ENCODE measurements at places on chromosomes 3 and 15. TPM values are rescaled to one million over a fixed set of nuclear protein-coding genes. Genes with fewer than 3 reads are reported as not detected.

DNA sequence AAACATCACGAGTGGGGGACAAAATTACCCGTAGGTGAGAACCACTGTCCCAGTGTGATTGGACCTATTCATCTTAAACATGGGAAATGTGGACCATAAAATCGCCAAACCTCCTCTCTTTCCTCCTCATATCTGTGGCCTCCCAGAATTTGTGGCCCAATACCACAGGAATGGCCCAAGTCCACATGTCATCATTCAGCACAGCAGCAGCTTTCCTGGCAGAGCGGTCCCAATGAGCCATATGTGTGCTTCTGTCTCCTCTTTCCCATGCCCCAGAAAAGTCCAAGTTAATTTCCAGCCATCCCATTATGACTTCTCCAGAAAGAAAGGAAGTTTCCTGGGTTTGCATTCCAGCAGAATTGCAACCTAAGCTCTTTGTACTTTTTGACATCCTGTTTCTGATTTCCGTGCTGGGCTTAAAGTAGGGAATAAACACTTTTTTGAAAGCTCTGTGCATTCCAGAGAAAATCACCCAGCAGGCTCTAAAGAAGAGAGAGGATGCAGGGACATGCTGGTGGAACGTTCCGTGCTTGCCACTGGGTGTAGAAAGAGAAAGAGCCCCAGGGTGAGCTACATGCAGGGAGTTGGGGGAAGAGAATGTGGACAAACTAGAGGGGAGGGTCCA, 259.4 kb upstream of the PROK2 start:
- H3K36me3 ChIP-seq, result no peaks in the 10 kb centered on the region
- H3K27ac ChIP-seq, result no peak overlapping the region
- H3K4me3 ChIP-seq, result no peak overlapping the region
- H3K4me1 ChIP-seq, result peaks cover 3% of the 10 kb centered on the region

DNA sequence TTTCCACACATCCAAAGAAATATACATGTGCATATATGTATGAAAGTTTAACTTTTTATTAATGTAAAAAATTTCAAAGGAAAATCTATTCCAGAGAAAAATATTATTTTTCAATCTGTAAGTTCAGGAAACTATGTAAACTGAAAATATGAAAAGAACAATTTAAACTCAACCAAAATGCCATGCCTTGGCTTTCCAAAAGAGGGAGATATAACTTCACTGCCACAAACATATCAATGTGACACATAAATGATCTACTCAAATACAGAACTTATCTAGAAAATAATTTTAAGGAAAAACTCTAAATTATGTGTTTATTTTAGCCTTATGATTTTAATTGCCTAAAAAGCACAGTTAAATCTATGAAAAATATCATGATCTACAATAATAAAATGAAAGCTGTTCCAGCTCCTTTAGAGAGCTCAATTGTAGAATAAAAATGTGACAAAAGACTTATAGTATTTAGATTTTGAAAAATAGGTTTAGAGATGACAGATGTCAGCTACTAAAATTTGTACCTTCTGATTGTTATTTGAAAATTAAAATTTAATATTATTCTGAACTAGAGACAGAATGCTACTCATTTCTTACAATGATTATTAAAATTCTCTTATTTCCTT, 94.8 kb downstream of the GBE1 start:
- H3K27ac ChIP-seq, result no peak overlapping the region
- no peak for DNase-seq
- peaks cover 11% of the 10 kb centered on the region for H3K4me1 ChIP-seq
- no peak overlapping the region for H3K4me3 ChIP-seq
- no peaks in the 10 kb centered on the region for H3K27me3 ChIP-seq

GRCh38 chr3:37680401-37680800, 181.3 kb upstream of the CTDSPL start:
- no peak overlapping the region for H3K27ac ChIP-seq
- H3K4me1 ChIP-seq, result no peaks in the 10 kb centered on the region
- no peaks in the 10 kb centered on the region for H3K36me3 ChIP-seq
- DNase-seq, result no peak
- no peak overlapping the region for H3K4me3 ChIP-seq

DNA sequence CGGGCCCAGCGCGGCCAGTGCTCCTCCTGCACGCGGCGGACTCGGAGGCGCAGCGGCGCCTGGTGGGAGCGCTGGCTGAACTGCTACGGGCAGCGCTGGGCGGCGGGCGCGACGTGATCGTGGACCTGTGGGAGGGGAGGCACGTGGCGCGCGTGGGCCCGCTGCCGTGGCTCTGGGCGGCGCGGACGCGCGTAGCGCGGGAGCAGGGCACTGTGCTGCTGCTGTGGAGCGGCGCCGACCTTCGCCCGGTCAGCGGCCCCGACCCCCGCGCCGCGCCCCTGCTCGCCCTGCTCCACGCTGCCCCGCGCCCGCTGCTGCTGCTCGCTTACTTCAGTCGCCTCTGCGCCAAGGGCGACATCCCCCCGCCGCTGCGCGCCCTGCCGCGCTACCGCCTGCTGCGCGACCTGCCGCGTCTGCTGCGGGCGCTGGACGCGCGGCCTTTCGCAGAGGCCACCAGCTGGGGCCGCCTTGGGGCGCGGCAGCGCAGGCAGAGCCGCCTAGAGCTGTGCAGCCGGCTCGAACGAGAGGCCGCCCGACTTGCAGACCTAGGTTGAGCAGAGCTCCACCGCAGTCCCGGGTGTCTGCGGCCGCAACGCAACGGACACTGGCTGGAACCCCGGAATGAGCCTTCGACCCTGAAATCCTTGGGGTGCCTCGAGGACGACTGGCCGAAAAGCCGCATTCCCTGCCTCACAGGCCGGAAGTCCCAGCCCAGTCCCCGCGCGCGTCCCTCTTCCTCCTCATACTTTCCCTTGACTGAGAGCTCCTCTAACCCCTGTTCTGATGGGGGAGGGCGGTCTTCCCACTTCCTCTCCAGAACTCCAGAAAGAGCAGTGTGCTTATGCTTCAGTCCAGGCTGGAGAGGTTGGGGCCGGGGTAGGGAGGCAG, 1.4 kb upstream of the IL17RC start:
- no peak for DNase-seq
- no peak overlapping the region for H3K27ac ChIP-seq
- H3K4me3 ChIP-seq, result peak overlapping the region; percentile 82
- H3K36me3 ChIP-seq, result peaks cover 2% of the 10 kb centered on the region
- H3K27me3 ChIP-seq, result no peaks in the 10 kb centered on the region

- H3K4me1 ChIP-seq, result peaks cover 78% of the 10 kb centered on the region
- no peaks in the 10 kb centered on the region for H3K27me3 ChIP-seq
- H3K4me3 ChIP-seq, result peak overlapping the region; percentile 71
Measured at GRCh38 chr15:55283379-55284147, 6.0 kb downstream of the RAB27A start.

The LIPC gene
- 1.0 TPM for total RNA-seq

- H3K36me3 ChIP-seq, result no peaks in the 10 kb centered on the region
- no peak overlapping the region for H3K4me3 ChIP-seq
- H3K27ac ChIP-seq, result no peak overlapping the region
- no peak for DNase-seq
- peaks cover 11% of the 10 kb centered on the region for H3K4me1 ChIP-seq
Measured at GRCh38 chr3:172573422-172573821, 50.2 kb upstream of the TNFSF10 start.

- peaks cover 33% of the 10 kb centered on the region for H3K27me3 ChIP-seq
- no peak for DNase-seq
- H3K4me1 ChIP-seq, result peaks cover 2% of the 10 kb centered on the region
- H3K4me3 ChIP-seq, result no peak overlapping the region
Measured at GRCh38 chr3:197397838-197398237, 99.4 kb upstream of the DLG1 start.

DNA sequence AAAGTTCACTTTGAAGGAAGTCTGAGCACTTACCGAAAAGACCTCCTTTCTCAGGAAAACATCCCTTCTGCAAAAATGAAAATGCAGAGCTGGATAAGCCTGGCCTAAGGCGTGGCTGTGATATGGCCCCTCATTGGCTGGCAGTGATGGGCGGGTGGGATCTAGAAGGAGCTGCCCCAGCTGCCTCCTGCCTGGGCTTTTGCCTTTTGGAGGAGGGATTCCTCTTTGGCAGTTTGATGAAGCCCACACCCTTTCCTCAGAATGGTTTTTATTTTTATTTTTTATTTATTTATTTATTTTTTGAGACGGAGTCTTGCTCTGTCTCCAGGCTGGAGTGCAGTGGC, 4.0 kb upstream of the DZIP1L start:
- H3K4me1 ChIP-seq, result peaks cover 8% of the 10 kb centered on the region
- DNase-seq, result no peak
- H3K36me3 ChIP-seq, result peaks cover 2% of the 10 kb centered on the region
- H3K27ac ChIP-seq, result no peak overlapping the region
- H3K27me3 ChIP-seq, result peaks cover 40% of the 10 kb centered on the region
- no peak overlapping the region for H3K4me3 ChIP-seq

The FBXO40 gene
- total RNA-seq, result not detected

The LIPH gene
- 0.32 TPM for total RNA-seq

DNA sequence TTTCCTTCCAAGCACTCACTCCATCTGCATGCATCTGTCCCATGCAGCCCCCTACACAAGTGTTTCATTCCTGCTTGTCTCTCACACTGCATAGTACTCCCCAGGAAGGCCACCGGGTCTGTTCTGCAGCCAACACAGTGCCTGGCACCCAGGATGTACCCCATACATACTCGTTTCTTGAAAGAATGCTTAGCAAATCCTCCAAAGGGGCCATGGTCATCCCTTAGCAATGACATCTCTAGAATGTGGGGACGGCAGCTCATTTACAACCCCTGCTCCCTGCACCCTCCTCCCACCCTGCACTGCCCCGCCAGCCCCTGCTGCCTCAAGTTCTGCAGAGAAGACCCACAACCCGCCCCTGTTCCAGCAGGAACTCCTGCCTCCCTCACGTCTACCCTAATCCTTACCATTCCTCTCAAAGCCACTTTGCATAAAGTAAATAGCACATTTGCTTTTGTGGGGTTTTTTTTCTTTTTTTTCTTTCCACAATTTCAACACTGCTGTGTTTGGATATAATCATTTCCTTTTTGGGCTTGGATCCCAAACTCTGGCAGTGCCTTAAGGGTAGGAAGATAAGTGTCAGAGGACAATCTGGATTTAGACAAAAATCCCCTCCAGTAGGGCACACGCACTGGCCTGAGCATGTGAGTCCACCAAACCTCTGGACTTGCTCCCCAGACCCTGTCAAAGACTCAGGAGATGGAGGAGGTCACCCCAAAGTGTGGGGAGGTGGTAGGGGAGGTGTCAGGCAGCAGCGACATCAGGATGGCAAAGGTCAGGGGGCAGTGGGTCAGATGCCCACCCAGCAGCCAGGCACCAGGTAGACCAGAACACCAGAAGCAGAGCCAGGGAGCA, 68.4 kb downstream of the MEGF11 start:
- no peak for DNase-seq
- H3K36me3 ChIP-seq, result peaks cover 2% of the 10 kb centered on the region
- H3K4me3 ChIP-seq, result no peak overlapping the region

Measured in T-helper 17 cell (primary cell).